ENCODE measurements at places on chromosomes 2 and 18.

DNA sequence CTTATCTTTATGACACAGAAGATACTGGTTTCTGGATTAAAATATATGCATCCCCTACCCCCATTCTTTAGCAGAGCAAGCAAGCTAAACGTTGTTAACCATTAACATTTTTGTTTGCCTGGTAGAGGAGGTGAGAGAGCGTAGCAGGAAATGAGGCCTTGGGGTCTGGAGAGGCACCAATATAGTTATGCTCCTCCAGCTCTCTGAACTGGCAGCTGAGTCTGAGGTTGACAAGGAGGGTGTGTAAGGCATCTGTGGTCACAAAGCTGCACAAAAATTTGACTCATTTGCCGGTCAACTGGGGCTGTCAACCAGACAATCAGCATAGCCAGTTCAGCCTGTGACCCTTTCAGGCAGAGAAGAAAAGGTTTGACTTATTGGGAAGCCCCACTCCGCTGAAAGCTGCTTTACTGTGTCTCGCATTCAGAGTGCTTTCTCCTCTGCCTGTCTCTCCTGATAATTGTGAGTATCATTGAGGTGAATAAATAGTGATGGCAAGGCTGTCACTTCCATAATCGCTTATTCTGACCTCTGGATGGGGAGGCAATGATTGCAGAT lies 647.5 kb upstream of the SETBP1 start:
- DNase-seq, result no peak

GRCh38 chr2:10447300-10447894 lies 730 bp downstream of the ODC1 start:
- no peak for DNase-seq

DNA sequence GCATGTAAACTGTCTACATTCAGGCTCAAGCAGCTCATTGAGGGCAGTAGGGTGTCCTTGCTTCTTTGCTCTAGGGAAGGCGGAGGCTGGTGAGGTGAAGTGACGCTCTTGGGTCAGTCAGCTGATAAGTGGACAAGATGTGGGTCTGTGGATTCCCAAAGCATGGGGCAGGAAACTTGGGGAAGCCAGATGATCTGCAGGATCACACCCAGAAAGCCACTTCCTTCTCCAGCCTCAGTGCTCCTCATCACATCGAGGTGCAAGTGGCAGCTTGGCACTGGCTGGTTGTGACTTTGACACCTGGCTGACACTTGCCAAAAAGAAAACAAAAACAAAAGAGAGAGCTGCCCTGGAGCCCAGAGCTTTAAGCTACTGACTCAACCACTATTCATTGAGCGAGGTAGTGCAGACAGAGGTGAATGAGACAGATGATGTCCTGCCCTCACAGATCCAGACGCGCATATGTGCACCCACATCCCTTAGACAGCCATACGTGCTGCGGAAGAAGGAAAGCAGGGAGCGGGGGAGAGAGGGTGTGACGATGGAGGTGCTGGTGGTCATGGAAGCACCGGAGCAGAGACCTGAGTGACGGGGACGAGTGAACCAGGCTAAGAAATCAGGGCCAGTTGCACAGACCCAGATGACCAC lies 3.1 kb upstream of the CIB4 start:
- DNase-seq, result no peak

DNA sequence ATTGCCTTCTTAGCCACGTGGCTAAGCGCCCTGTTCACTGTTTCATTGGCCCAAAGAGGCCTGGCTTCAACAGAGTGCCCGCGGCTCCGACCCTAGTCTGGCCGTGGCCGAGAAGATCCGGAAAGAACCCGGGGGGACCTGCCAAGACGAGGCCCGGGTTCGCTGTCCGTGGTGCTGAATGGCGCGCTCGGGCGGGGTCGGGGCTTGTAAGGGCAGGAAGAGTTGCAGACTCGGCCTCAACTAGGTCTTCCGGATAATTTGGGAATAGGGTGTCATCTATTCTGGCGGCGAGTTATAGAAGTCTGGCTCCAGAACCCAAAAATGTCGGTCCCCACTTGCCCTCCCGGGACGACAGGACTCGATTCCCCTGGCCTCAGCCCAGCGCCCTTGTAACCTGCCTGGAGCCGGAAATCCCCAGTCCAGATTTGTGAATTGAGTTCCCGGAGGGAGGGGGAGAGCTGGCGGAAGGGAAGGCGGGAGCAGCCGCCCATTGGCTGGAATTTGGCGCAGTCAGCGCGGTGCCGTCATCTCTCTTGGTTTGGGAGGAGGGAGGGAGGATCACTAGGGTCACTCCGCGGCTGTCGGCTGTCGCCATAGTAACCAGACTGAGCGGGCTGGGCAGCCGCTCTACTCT lies 3.5 kb downstream of the CDK5R2 start:
- no peak for DNase-seq

- DNase-seq, result no peak
Measured at GRCh38 chr2:226216575-226216974, 583.0 kb downstream of the IRS1 start.

Data from activated CD4-positive, CD25-positive, alpha-beta regulatory T cell (primary cell).